Suppressor macrophage (primary cell): ENCODE measurements at places on chromosomes 3 and 15.

DNA sequence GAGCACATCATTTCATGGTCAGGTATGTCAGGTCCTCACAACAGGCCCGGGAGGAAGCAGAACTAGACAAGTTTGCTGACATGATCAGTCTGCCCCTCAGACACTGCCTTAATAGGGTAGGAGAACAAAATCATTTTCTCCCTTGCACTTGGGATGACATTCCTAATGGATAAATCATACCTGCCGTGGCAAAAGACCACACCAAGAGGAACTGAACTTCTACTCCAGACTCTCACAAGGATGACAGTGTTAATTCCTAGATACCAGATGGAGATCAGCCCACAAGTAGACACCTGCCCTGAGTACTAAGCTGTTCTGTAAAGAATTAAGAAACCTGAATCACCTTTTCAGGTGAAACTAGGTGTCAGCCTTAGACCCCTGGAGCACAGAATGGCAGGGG, 19.5 kb downstream of the SIAH2 start:
- DNase-seq, result no peak

- no peak for DNase-seq
These were observed 80.7 kb downstream of the ABI3BP start for GRCh38 chr3:100912571-100912970.

- DNase-seq, result no peak
These were observed 21.5 kb upstream of the CHD2 start for GRCh38 chr15:92878593-92879053.

- DNase-seq, result no peak
These were observed 65.0 kb downstream of the NIPA2 start for GRCh38 chr15:22903427-22903826.

- no peak for DNase-seq
These were observed 188.2 kb downstream of the MEGF11 start for GRCh38 chr15:66065325-66065724.

DNA sequence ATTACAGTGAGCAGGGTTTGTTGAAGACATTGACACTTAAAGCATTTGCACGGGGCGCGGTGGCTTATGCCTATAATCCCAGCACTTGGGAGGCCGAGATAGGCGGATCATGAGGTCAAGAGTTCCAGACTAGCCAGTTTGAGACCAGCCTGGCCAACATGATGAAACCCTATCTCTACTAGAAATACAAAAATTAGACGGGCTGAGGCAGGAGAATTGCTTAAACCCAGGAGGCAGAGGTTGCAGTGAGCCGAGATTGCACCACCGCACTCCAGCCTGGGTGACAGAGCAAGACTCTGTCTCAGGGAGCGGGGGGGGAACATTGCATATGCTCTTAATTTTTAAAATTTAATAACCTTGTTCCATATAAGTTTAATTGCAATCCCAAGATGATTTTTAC, 11.9 kb downstream of the STT3B start:
- peak; percentile 27 for DNase-seq

GRCh38 chr3:4730719-4731118, 237.6 kb downstream of the ITPR1 start:
- DNase-seq, result no peak

GRCh38 chr3:127588806-127589577, 1.5 kb downstream of the TPRA1 start:
- DNase-seq, result peak; percentile 47

- DNase-seq, result no peak
These were observed 224.6 kb downstream of the GREM1 start for GRCh38 chr15:32942401-32942841.

GRCh38 chr15:51263116-51263515, 75.3 kb downstream of the CYP19A1 start:
- no peak for DNase-seq
